ENCODE measurements at places on chromosomes 4 and X.

DNA sequence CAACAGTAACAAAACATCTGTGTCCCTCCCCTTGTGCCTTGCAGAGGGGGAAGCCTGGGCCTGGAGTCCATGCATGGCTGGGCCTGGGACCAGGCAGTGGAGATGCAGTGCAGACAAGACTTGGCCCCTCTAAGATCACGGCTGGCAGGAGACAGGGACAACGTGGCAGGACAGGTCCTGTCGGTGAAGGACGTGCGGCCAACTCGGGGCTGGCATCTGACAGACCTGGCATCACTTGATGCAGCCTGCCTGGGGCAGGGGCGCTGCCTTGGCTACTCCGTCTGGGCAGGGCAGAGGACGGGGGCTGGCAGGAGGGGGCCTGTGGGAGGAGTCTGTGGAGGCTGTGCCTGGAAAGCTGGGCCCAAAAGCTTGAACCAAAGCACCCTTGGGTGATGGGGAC is 112.1 kb downstream of the CPZ start:
- no peak for DNase-seq

DNA sequence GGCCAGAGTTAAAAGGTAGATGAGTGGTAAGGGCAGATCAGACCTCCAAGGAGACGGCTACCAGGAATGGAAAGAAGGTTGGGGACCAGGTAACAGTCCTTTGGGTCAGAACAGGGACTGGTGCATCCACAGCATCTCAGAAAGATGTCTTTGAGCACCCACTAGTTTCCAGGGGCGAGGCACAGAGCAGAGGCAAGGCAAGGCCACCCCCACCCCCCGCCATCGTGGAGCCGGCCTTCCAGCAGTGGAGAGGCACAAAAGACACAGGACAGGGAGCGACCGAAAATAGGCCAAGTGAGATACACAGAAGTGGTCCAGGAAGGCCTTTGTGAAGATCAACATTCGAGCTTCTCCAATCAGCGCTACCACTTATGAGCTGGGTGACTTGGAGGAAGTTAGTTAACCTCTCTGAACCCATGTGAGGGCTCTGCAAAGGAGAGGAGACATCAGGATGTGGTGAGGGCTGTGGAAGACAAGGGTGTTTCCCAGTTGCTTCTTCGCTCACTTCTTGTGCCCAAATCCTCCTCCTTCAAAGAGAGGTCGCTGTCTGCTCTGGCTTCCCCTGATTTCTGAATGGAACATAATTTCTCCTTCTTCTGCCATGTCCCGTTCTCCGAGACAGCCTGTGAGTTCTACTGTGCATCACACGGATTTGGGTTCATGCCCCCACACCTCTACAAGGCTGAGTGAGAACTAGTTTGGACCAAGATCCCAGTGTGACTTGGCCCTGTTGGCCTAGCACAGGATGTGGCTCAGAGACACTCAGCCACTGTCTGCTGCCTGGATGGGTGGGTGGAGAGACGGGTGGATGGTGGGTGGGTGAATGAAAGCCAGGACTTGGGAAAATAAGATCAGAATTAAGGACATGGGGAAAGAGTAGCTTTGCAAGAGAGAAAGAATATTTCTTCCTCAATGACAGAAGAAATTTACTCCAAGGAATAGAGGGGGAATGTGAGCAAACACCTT is 16.7 kb upstream of the MSX1 start:
- DNase-seq: no peak

DNA sequence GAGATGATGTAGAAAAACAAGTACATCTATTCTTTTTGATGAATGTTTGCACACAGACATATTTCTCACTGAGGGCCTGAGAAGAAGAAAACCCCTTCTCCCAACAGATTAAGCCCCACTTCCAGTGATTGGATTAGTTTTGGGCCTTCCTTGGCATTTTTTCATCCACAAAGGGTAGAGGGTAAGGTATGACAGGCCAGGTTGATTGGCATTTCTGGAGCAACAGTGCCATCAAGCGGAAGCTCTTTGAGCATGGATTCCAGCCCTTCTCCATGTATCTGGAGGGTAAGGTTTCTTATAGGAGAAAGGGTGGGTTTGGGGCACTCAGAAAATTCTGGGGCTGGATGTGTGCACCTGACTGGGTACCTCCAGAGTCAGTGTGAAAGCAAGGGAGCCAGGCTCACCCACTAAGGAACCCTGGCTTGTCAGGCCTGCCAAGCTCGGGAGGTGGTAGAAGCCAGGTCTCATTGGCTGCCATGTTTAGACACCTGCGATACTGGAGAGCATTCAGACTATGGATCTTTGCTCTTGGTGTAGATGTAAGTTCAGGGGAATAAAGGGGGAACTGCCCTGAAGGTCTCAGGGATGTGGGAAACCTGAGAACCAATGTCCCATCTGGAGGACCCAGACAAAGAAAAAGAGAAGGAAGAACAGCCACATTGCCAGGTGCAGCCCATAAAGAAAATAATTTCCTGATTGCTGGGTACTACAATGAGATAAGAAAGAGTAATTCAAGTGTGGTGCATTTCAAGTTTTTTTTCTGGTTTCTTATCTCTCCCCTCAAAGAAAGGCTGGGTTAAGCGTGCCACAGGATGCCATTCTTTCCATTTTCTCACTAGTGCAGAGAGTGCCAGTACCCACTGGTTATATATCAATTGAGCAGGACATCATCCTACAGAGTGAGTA is 222.3 kb upstream of the AGTR2 start:
- DNase-seq: no peak

DNA sequence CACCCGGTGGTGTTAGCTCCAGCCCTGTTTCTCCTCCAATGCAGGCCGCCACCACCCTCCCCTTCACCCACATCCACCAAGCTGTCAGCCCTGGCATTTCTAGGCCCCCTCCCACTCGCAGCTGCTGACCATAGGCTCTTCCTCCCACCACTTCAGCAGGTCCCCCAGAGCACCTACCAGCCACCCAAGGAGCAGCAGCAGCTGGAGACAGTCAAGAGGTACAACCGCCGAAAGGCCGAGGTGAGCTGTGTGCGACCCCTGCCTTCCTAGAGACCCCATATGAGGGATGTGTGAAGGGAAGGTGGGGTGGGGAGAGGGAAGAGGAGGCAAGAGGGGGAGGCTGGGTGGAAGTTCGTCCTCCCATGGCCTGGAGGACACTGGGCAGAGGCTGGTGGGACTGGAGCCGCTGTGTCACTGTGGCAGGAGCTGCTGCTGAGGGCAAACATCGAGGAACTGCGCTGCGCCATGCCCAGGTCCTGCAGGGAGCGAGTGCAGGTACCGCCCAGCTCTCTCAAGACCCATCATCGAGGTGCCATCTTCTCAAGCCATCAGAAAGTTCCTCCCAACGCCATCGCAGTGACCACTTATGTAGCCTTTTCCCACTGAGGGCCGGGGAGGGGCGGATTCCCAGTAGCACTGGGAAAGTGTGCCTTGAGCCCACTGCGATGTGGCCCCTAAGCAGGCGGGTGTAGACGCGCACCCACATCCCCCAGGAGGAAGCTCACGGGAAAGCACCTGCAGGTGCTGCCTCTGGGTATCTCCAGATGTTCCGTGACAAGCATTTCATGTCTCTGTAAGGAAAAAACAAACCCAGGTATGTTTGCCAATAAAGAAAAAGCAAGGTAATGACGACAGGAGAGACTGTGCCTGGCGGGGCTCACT is 19.2 kb upstream of the RNF4 start:
- DNase-seq: no peak

DNA sequence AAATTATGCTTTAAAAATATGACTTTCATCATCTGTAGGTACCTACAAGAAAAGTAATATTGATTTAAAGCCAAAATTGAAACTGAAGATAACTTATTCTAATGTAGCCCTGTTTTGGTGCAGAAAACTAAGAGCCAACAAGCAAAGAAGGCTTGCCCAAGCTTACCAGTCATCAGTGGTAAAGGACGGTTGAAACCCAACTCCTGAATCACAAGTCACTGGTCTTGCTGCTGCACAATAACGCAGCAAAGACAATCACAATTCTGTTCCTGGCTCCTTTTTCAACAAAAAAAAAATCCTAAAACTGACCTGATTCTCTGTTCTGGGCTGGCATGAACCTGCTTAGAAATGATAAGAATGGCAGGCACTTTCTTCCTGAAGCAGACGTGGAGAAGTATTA is 34.5 kb downstream of the WDFY3 start:
- DNase-seq: no peak

GRCh38 chr4:32140636-32141035 is 1420.5 kb downstream of the PCDH7 start:
- no peak for DNase-seq

GRCh38 chr4:48340276-48340964 is 909 bp upstream of the SLAIN2 start:
- DNase-seq: no peak

DNA sequence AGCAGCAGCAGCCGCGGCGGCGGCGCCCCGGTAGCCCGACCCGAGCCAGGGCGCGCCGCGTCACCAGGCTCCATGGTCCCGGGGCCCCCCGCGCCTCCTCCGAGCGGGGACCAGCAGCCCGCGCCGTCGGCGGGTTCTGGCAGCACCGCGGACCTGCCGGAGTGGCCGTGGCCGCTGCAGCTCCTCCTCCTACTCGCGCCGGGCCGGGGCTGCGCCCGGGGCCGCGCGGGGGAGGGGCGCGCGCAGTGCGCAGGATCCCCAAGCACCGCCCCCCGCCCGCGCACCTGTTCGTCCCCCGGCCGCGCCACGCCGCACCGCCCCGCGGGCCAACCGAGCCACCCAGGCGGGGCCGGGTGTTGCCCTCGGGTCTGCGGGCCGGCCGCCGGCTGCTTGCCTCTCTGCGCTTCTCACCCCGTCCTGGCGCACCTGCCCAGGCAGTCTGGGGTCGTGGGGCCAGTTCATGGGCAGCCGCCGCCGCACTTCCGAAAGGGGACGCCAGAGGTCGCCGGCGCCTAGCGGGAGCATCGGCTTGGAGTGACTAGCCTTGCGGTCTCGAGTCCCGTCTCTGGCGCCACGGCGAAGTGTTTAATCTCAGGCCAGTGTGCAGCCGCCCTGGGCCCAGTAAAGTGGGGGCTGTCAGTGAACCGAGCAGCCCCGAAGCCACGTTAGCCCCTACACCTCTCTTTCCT is at the start of gene SLC9A7:
Gene SLC9A7 (minus strand): TSS at position 163 of the 689 bp plus-strand sequence. CDS start 89 bp downstream, at position 74.
- peak; percentile 35 for DNase-seq

GRCh38 chrX:20159797-20160385 is 18.3 kb upstream of the EIF1AX start:
- no peak for DNase-seq

DNA sequence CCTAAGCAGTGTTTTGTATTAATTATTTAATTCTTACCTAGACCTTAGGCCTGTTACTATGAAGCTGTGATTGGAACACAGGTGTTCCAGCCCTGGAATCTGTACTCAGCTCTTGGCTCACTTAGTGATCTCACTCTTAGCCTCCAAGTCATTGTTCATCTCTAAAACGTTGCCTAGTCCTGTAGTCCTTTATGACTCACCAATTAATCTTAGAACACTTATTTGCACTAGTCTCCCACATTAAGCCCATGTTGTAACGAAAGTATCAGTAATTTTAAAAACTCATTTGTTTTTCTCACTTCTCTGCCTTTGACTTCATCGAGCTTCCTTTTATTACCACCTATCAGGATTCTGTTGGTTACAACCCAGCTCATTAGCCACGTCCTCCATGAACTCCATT is 1224.7 kb upstream of the TENM3 start:
- DNase-seq: no peak

- no peak for DNase-seq
These were observed 16.3 kb downstream of the SLC6A8 start for GRCh38 chrX:153704021-153704526.

- no peak for DNase-seq
These were observed 7.2 kb upstream of the MAMLD1 start for GRCh38 chrX:150355913-150356312.

- DNase-seq: no peak
These were observed 682.4 kb upstream of the PABPC4L start for GRCh38 chr4:134883831-134884449.

DNA sequence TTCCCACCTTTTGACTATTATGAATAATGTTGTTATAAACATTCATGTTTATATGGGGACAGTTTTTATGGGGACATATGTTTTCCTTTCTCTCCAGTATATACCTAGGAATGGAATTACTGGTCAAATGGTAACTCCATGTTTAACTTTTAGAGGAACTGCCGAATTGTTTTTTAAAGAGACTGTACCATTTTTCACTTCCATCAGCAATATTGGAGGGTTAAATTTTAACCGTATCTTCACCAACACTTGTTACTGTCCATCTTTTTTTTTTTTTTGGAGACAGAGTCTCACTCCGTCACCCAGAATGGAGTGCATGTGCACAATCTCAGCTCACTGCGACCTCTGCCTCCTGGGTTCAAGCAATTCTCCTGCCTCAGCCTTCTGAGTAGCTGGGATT is 46.4 kb upstream of the PRPS1 start:
- DNase-seq: no peak

GRCh38 chrX:146934256-146934655 is 119.7 kb upstream of the CXorf51A start:
- DNase-seq: no peak

- no peak for DNase-seq
These were observed 60.4 kb upstream of the PLAC8 start for GRCh38 chr4:83174844-83175414.

GRCh38 chr4:147060151-147060931 is 114.7 kb upstream of the TTC29 start:
- no peak for DNase-seq

DNA sequence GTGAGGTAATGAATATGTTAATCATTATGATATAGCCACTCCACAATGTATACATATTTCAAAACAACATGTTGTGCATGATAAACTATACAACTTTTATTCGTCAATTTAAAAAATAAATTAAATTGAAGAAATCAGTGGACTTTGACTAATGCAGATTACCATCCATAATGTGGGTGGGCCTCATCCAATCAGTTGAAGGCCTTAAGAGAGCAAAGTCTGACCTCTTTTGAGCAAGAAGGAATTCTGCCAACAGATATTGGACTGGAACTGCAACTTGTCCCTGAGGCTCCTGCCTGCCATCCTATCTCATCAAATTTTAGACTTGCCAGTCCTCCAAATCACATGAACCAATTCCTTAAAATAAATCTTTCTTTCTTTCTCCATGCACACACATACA is 57.4 kb upstream of the SLC16A2 start:
- no peak for DNase-seq

- DNase-seq: no peak
These were observed 84.8 kb upstream of the PLAC1 start for GRCh38 chrX:134743091-134743490.

DNA sequence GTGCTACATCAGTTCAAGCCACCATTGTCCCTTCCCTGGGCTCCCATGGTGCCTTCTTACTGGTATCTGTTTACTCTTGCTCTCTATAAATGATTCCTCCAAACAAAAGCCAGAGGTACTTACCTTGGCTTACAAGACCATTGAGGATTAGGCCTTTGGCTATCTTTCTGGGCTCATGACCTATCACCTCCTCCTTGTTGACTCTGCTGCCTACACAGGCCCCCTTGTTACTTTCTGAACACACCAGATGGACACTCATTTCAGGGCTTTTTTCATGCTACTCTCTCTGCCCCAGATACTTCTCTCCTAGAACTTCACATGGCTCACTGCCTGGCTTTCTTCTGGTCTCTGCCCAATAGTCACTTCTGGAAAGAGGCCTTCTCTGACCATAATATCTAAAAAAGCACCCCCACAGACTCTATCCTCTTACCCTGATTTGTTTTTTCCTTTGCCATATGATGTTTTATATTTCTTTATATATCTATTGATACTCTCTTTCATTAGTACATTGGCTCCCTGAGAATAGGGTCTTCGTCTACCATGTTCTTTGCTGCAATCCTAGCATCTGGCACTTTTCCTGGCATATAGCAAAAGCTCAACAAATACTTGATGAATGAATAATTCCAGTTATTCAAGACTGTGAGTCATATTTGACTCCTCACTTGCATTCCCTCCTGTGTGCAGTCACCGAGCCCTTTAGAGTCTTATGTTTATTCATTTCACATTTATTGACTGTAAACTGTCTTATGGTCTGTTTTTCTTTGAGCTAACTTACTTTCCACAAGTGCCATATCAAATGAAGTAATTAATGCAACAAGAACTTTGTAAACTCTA is 27.1 kb upstream of the TAPT1 start:
- DNase-seq: no peak
